NB4 (cell line): ENCODE measurements at places on chromosomes 3 and 15.

DNA sequence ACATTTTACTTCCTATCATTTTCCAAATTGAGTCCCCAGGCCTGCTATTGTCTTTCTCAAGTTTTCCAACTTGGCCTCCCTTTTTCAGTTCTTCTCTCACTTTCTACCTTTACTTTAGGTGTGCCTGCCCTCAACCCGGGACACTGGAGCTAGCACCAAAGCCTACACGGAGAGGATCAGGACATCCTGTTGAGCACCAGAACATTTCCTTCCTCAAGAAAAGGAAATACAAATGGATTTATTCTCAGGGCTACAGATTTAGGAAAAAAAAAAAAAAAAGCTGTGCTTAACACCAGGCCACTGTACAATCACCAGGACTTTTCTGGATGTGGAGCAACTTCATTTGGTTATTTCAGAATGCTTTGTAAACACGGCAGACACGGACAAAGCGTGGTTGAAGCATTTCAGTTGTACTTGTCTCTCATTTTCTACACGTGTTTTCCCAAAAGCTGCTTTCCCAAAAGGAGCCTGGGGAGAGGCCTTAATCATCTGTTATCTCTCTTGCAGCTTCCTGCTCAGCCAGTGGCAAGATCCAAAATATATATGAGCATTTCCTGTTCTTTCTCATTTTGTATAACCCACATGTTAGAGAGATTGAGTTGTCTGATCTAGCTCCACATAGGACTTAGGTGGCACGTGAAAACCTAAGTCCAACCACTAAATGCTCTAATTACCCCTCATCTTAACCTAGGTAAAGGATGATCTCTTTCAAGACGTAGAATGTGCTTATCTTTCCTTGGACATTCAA is 15.5 kb upstream of the ATP1B3 start:
- no peak for DNase-seq

DNA sequence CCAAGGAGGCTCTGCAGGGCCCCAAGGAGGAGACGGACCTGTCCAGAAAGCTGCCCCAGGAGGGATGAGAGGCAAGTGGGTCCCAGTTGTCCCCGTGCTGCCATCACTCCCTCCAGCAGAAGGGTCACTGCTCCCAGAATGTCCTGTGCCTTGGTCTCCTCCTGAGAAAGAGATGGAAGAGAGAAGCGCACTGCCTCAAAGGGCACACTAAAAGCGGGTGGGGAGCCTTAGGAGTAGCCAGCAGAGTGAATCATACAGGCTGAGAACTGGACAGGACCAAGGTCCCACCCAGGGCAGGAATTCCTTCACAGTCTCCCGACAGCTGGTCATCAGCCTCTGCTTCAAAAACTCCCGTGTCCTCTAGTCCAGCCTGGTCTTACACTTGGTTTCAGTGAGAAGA is 4.6 kb downstream of the THPO start:
- DNase-seq: no peak

- DNase-seq: no peak
These were observed 36.4 kb downstream of the ST8SIA2 start for GRCh38 chr15:92430069-92430440.

- no peak for DNase-seq
These were observed 138.6 kb downstream of the SRGAP3 start for GRCh38 chr3:9110802-9111201.

DNA sequence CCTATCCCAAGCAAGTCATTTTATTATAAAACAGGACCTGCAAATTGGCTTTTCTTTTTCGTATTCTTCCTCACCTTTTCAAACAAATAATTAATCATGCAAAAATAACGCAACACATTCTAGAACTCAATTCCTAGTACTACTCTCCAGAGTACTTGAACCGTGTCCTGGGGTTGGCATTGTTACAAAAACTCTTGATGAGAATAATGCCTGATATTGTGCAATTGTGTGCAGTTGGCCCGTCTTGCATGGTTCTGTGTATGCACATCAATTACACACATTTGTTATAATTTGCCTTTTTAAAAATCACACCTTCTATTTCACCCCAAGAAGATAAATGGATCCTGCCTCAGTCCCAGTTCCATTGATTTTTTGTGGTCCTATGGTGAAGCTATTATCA is 205.4 kb downstream of the EPHB1 start:
- DNase-seq: no peak

- DNase-seq: no peak
These were observed 59.3 kb upstream of the RAD18 start for GRCh38 chr3:9022305-9023225.

DNA sequence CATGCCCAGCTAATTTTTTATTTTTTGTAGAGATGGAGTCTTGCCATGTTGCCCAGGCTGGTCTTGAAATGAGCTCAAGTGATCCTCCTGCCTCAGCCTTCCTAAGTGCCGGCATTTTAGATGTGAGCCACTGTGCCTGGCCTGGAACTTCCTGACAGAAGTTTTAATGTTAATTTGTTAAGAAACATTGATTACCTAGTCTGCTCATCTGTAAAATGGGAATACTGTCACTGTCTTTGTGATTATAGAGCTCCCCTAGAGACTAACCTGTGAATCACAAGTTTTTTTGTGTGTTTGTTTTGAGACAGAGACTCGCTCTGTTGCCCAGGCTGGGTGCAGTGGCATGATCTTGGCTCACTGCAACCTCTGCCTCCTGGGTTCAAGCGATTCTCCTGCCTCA is 4.3 kb upstream of the EIF3J start:
- DNase-seq: no peak

- DNase-seq: no peak
These were observed 297.3 kb downstream of the DOCK3 start for GRCh38 chr3:50972029-50972428.

GRCh38 chr3:123317716-123318115 is 116.0 kb downstream of the SEC22A start:
- no peak for DNase-seq

- peak; percentile 67 for DNase-seq
These were observed 4.3 kb upstream of the TSEN2 start for GRCh38 chr3:12479919-12480427.

DNA sequence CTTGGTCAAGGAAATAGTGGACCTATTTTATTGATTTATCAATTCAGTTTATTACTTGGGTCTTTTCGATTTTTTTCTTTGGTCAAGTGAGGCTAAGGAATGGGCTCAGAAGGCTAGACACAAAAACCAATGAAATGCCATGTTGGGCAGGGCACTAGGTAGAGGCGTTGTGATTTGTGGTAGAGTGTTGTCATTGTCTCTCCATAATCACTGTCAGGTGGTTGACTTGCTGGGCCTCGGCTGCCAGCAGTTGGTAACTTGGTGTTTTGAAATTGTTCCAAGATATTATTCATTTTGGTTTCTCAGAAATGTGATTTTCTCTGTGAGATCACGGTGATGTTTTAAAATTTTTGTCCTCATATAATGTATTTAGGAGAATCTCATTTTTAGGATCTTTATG is 173.6 kb downstream of the KLHL25 start:
- DNase-seq: no peak

GRCh38 chr3:167787440-167787839 is 51.9 kb downstream of the SERPINI1 start:
- DNase-seq: no peak

- peak; percentile 3 for DNase-seq
These were observed 2.9 kb downstream of the NPAP1 start for GRCh38 chr15:24678485-24678884.

- no peak for DNase-seq
These were observed 81.4 kb upstream of the CHD2 start for GRCh38 chr15:92818651-92819277.

GRCh38 chr15:56996746-56997470 is 78.5 kb downstream of the TCF12 start:
- no peak for DNase-seq

GRCh38 chr15:25784876-25785640 is 78.1 kb downstream of the ATP10A start:
- no peak for DNase-seq

DNA sequence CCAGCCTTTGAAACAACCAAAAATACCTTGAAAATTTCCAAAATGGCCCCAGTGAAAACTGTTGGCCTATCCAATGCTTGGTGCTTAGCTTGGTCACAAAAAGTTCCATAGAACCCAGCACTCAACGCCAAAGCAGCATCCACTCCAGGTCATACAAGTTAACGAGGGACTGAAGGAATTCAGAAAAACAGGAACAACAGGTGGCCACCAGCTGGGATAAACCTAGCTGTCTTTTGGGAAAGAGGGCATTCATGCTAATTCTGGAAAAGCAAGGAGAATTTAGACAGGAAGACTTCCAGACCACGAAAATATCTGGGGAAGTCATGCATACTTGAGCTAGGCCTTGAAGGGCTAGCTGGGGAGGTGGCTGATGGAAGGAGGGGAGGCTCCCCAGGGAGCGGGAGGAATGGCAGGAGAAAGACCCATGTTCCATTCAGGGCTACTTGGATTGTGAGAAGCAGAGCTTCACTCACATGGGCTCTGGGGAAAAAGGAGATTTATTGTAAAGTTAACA is 28.6 kb downstream of the COLQ start:
- DNase-seq: no peak

- no peak for DNase-seq
These were observed 47.4 kb downstream of the GPR171 start for GRCh38 chr3:151155409-151156128.

DNA sequence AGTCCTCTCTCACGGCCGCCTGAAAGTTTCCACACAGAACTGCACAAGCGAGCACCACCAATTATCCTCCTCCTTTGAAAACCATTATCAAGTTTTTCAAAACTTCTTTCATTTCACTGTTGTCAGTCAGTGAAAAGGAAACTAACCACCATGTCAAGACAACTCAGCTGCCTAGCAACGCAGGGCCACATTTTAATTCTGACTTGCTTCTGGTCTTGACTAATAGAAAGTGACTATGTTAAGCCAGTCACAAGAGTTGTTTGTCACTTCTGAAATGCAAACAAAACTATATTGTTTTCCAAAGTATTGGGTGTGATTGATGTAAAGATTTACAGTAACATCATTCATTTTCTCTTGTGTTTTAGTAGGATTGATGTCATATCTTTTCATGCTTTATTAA is 612.8 kb upstream of the AGTR1 start:
- DNase-seq: no peak

DNA sequence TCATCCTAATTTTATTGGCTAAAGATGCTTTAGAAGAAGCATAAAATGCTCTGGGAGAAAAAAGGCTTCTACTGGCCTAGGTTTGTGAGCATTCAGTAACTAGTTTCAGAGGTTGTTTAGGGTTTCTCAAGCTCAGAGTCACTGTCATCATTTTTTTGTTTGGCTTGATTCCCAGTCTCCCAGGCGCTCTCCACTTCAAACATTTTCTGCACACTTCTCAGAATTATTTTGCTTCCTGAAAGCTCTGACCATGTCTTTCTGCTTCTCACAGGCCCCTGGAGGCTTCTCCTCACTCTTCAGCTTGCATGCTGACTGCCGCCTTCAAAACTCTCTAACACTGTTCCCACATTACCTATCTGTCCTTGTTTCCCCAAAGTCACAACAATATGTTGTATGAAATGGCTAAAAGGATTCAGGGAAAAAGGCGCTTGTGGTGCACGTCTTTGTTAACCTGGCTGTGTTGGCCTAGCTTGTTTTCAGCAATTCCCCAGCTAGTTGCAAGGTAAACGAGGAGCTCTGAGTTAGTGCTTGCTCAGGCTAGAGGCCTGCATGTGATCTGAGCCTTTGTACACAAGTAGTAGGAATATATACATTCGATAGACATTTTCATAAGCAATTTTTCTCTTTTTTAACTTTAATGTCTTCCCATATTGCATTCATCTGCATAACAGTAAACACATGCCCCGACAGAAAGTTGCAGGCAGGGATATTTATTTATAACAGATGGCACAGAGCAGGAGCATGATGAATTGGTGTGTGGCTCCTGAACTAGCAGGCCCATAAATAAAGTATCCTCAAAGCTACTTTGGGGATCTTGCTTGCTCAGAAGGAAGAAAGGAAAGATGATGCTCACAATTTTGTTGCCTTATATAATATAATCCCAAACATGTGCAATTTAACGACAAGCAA is 129.2 kb upstream of the DPH6 start:
- DNase-seq: no peak

DNA sequence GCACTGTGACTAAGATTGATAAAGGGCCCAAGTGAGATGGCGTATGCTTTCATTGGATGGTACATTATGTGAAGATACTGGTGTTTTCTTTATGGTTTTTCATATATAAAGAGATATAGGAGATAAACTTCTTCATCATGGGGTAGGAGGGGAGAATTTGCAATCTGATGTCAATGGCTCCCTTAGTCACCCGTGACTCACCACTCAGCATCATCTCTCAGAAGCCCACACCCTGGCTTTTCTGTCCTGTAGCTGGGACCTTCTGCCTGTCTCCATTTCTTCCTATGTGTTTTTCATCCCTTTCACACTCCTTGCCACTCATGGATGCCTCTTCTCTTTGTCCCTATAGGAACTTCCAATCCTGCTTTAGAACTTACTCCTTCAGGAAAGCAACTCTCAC is 114.3 kb upstream of the SEMA6D start:
- no peak for DNase-seq

DNA sequence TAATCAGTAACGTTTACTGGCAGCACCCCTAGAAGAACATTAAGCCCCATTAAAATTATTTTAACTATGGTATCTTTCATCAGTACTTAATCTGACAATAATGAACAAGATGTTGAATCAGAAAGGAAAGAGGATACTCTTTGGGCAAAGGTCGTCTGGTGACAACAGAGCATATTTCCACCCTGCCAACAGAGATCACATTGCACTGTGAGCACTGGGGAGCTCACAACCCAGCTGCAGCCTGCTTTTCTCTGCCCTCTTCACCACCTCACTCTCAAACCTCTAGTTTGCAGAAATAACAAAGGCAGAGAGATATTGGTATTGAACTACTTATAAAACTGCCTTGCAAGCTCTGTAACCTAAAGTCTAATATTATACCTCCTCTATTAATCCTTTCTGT is 130.0 kb downstream of the FBN1 start:
- no peak for DNase-seq

DNA sequence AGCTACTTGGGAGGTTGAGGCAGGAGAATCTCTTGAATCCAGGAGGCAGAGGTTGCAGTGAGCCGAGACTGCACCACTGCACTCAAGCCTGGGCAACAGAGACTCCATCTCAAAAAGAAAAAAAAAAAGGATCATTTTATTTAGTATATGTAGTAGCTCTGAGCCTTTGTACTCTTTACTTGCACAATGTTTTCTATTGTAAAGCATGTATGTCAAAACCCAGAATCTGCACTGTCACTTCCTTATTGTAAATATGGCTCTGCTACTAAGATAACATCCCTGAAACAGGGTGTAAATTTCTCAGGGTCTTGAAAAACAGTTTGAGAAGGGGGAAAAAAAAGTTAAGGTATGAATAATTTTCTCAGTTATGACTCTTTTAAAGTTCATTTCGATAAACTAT is 35.1 kb downstream of the SLMAP start:
- DNase-seq: peak; percentile 84

GRCh38 chr3:195191580-195191979 is 79.4 kb downstream of the XXYLT1 start:
- no peak for DNase-seq

- no peak for DNase-seq
These were observed 26.0 kb downstream of the IGF1R start for GRCh38 chr15:98674336-98674735.

- no peak for DNase-seq
These were observed 475.1 kb upstream of the TBL1XR1 start for GRCh38 chr3:177672252-177672911.

GRCh38 chr3:175108613-175109151 is 249.5 kb downstream of the NAALADL2 start:
- no peak for DNase-seq
